Pancreas (tissue), 10 donors: ENCODE measurements at places on chromosomes 1 and 21. TPM values are rescaled to one million over a fixed set of nuclear protein-coding genes. Genes with fewer than 3 reads are reported as not detected.

DNA sequence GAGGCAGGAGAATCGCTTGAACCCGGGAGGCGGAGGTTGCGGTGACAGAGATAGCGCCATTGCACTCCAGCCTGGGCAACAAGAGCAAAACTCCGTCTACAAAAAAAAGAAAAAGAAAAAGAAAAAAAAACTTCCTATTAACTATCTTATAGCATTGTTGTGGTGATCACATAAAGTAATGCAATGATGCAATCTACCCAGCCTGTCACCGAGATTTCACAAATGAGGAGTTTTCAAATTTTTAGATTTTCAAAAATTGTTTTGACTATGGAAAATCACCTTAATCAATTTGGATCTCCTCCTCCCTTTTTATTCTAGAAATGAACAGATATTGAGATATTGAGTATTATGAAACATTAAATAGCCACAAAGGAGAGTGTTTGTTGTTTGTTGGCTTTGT is 8.0 kb downstream of the FMO5 start:
- DNase-seq = no peak

The UBE2U gene
- total RNA-seq = not detected

The S1PR1 gene
- total RNA-seq = 6.5 TPM

GRCh38 chr1:54566438-54567141 is 18.6 kb downstream of the ACOT11 start:
- DNase-seq = no peak

DNA sequence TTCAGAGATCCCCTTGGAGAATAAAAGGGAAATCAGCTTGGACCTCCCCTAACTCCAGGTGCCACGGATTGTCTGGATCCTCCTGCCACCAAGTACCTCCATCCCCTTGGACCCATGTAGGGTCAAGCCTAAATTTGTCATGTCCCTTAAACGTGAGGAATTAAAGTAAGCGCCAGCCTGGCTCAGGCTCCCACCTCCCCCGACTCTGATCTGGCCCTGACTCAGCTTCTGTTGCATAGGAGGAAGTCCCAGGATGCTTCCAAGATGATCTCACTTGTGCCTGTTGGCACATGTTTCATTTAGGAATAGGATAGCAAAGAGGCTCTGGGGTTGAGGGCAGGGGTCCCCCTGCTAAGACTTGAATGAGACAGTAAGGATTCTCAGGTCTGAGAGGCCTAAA is 231.9 kb upstream of the JUN start:
- no peak for DNase-seq
